ENCODE measurements at places on chromosomes 1 and 21.
A peak's percentile ranks its signal among the peaks of the same experiment; 100 is the strongest.

DNA sequence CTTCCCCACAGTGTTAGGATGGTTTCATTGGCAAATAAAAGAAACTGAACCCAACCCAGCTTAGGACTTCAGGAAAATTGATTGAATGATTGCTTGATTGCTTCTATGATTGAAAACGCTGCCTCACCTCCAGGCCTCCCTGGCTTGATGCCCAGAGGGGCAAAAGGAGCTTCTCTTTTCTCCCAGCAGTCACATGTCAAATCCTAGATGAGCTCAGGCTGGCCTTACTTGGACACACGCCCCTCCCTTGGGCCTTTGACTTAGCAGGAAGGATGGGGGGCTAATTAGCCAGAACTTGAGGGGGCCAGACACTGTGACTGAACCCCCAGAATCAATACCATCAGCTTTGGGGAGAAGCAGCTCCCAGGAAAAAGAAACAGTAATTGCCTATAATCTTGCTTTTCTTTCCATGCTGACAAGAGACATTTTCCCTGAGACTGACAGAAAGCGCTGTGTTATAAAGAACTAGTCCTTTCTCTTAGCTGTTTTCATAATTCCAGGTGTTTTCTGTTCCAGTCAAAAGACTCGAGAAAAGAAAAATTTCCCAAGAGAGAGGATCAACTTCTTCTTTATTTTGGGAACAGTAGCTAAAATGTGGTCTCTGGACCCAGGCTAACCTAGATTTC lies 50.8 kb upstream of the ATP5PO start:
- no peak for DNase-seq

DNA sequence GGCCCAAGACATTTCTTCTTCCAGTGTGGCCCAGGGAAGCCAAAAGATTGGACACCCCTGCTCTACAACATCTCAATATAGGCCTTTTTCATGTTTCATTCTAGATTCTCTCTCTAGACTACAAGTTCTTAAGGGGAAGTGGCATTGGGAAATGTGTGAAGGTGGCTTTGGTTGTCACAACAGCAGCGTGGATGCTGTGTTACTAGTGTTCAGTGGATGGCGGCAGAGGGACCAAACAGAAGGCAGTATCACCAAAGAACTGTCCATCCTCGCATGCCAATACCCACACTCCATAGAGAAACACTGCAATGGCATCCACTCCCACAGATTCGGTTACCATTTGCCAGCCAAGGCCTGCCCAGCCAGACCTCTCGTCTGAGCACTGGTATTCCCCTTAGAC lies 24.3 kb upstream of the IFNAR2 start:
- no peak for DNase-seq

DNA sequence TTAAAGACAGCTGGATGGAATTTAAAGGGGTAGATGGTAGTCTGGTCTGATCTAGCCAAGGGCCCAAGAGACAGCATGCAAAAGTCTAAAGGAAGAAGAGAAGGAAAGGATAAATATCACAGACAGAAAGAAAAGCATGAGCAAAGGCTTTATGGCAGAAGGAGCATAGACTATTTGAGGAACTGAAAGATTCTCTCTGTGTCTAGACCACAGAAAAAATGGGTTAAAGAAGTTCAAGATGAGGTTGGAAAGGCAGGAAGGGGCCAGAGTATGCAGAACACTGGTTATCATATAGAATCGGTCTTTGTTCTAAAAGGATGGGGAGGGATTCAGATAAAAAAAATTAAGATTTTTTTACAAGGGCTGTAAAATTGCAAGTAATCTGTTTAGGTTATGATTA lies 136.8 kb upstream of the SGIP1 start:
- DNase-seq: no peak

GRCh38 chr1:114901814-114902213 lies 47.2 kb downstream of the SYCP1 start:
- DNase-seq: no peak

GRCh38 chr1:214312530-214313051 lies 31.6 kb downstream of the SMYD2 start:
- no peak for DNase-seq

GRCh38 chr1:25568090-25568833 lies 24.9 kb downstream of the LDLRAP1 start:
- DNase-seq: no peak

GRCh38 chr1:90706437-90707362 lies 10.4 kb downstream of the BARHL2 start:
- DNase-seq: no peak

GRCh38 chr1:156616463-156616862 lies 2.8 kb upstream of the HAPLN2 start:
- no peak for DNase-seq

DNA sequence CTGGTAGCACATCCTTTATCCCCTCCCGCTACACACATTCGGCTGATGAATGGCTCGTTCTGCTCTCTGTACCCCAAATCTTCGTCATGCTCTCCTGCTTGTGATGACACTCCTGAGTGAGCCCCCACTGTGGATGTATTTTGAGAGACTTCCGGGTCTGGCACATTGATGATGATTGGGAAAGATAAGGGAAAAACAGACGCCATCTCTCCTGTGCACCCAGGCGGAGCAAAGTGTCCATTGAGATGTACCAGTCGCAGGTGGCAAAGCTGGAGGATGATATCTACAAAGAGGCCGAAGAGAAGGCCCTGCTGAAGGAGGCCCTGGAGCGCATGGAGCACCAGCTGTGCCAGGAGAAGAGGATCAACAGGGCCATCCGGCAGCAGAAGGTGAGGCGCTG lies 27.9 kb upstream of the EFHD2 start:
- no peak for DNase-seq

DNA sequence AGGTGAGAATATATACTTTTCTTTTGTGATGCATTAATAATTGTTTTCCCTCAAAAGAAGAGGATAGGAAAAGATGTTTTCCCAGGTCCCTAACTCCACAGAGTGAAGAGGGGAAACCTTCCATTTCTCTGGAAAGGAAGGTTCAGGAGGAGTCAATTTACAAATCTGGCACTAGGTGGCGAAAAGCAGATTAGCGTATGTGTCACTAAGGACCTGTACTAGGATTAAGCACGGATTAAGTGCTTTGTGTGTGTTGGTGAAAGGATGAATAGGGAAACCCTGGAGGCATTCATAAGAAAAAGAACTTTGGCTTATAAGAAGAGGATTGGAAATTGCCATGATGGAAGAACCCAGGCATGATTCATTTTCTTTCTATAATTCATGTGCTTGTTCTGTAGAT lies 410.1 kb upstream of the PLXNA2 start:
- no peak for DNase-seq

DNA sequence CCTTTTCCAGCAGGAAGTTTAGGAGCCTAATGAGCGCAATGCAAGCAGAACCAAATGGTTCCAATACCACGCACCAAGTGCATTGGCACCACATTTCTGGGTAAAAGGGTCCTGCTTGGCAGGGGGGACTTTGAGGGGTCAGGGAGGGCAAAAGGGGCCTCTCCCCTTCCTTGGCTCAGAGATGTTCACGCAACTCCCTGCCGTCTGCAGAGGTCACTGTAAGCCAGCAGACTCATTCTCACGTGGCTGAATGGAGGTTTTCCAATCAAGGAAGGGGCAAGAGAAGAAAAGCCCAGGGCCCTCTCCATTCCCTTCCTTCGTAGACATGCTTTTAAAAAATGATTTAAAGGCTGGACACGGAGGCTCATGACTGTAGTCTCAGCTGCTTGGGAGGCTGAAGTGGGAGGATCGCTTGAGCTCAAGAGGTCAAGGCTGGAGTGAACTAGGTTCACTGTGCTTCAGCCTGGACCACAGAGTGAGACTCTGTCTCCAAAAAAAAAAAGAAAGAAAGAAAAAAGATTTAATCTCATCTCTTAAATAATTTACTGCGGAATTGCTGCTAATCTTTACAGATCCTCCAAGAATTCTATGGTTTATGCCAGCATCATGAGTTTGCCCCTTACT lies 80.3 kb downstream of the RUNX3 start:
- DNase-seq: peak; percentile 39

DNA sequence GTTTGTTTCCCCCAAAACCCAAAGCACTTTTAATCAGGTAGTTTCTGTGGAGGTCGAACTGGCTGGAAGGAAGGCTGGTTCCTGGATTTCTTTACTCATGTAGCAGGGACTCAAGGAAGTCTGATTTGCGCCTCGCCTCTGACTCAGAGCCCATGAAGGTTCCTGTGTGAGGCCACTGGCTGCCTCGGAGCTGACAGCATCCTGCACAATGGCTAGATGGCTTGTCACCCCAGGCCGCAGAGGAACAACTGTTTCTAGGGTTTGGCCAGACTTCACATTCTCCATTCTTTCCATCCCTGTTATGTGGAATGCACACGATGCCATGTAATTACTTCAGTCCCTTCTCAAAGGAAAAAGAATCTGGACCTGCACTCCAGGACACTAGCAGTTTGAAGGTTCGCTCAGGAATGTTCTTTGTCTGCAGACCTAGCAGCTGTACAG lies 39.1 kb upstream of the PRSS38 start:
- no peak for DNase-seq

GRCh38 chr1:183953031-183953430 lies 84.5 kb downstream of the COLGALT2 start:
- no peak for DNase-seq

GRCh38 chr1:56472860-56473259 lies 106.5 kb downstream of the PLPP3 start:
- DNase-seq: no peak

- no peak for DNase-seq
Observed at GRCh38 chr1:53462193-53462592, 3.0 kb downstream of the DMRTB1 start.

DNA sequence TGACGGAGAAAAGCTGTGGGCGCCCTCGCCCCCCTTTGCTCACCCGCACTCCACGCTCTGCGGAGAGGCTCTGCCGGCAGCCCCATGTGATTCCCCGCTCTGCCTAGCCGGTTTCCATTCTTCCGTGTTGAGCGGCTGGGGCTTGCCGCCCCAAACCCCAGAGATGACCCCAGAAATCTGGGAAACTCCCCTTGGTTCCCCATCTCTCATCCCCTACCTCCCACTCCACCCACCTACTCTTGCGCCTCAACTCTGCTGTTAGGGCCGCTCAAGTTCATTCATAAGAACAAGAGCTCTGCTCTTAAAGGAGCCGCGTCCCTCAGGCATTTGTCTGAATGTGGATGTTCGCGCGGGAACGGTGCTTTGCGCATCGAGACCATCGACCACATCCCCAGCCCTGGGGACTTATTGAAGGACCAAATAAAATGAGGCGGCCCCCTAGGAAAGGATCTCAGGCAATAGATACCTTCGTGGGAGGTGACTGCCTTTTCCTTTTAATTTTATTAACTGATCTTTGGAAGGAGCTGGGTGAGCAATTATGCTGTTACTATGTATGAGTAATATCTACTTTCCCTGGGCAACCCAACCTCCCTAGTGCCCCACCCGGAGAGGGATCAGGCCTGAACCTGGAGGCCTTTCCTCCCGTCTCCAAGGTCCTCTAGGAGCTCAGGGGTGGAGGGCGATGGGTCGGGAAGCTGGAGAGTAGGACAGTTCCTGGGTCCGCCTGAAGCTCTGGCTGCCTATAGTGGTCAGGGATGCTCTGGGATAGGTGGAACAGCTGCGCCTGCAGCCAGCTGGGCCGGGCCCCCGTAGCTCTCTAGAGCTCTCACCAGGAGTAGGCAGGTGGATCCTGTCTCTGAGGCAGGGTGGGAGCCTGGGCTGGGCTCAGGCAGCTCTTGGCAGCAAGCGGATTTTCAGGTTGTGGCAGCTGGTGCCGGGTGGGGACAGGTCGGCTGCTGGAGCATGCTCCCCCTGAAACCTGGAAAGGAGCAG lies 898 bp downstream of the MFSD2A start:
- DNase-seq: peak; percentile 75

DNA sequence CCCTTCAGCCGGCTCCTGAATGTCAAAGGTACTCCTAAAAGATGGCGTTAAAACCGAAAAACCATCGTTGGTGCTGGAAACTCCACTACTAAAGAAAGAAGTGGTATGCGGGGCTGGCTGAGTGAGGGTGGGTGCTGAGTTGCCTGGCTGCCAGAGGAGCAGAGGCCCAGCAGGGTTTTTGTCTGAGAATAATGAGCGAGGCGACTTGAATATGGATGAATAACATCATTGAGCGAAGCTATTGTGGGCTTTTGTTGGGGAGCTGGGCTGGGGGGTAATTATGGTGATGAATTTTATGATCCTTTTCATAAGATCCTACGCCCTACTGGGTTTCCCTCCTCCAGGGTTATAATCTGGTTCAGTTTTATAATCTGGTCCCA lies 2.0 kb downstream of the PDPN start:
- no peak for DNase-seq

GRCh38 chr1:202143768-202144401 lies 652 bp downstream of the ARL8A start:
- DNase-seq: peak; percentile 59

DNA sequence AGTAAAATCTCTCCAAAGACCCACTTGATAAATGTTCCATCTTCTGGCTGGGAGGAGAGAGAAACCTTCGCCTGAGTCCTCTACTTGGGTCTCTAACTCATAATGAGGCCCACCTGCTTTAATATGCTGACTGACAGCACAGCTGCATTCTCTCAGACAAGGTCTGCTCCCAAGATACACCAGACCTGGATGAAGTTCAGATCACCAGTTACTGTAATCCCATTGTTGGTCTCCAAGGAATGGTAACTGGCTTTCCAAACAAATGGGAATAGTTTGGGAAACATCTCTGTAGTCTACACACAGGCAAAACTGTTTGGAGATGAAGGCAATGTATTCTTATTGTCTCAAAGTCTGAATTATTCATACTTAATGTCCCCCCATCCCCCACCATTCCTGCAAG lies 27.9 kb upstream of the COL24A1 start:
- no peak for DNase-seq

- DNase-seq: no peak
Observed at GRCh38 chr1:3500265-3500835, 45.9 kb downstream of the ARHGEF16 start.

- no peak for DNase-seq
Observed at GRCh38 chr21:31688603-31689368, 29.3 kb downstream of the SOD1 start.

DNA sequence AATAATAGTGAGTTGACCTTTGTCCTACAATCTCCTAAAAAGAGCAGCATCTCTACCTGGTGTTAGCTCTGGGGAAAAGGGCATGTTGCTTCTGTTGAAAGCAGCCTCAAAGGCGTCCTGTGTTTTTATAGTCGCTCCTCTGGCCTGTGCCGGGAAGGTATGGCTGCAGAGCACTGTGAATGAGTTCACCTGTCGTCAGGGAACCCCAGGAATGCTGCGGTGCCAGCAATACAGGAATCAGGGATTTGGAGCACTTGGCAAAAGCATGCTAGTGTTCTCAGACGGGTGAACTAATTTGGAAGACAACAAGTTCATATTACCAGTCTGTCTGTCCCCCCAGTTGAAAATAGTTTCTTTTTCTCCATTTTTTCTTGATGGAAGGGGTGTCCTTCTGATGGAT lies 60.3 kb upstream of the PGD start:
- no peak for DNase-seq

Data from activated T-cell treated with anti-CD3 and anti-CD28 coated beads, Interleukin-2, amount 50 U/mL, for 48 hours (primary cell).